ENCODE measurements at places on chromosomes 11 and 22.

GRCh38 chr22:30008401-30008800, 71.9 kb upstream of the HORMAD2 start:
- DNase-seq, result no peak

DNA sequence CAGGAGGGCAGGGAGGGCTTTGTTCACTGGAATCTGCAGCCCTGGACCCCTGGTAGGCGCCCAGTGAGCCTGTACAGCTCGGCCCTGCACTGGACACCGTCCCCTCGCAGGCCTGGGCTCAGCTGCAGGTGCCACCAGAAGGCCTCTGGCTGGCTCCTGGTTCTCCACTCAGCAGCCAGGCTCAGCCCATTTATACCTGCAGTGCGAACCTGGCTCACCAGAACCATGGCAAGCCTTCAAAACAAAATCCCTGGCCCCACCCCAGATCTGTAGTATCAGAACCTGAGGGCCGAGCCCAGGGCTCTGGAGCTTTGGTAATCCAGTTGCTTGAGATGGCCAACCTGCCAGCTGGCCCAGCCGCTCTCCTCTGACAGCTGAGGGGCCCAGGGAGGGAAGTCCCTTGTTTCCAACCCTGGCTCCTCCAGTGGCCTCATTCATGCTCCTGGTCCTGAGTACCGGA, 870 bp upstream of the FREY1 start:
- no peak for DNase-seq

DNA sequence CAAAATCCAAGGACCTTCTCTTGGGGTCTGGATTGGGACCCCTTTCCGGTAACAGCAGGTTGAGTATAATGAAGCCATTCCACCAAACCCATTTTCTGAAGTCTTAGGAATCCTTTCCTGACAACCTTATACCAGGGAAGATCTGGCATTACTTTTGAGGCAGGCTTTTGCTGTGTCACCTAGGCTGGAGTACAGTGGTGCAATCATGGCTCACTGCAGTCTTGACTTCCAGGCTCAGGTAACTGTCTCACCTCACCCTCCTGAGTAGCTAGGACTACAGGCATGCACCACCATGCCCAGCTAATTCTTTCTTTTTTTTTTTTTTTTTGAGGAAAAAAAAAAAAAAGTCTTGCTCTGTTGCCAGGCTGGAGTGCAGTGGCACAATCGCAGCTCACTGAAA, 55.8 kb upstream of the TREH start:
- no peak for DNase-seq

DNA sequence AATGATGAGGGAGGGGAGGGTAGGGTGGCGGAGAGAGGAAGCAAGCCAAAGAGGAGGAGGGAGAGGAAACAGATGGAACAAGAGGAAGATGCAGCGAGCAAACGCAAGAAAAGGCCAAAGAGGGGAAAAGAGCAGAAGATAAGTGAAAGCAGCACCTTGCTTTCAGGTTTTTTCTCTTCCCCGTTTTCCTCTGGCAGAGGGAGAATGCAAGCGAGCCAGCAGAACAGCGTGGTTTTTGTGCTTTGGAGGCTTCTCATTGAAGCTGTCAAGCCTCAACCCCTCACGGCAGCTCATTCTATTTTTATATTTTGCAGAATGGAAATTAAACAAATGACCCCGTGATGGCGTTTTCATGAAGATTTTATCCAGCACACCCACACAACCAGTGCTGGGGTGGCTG, 67.1 kb upstream of the GRAMD1B start:
- no peak for DNase-seq

DNA sequence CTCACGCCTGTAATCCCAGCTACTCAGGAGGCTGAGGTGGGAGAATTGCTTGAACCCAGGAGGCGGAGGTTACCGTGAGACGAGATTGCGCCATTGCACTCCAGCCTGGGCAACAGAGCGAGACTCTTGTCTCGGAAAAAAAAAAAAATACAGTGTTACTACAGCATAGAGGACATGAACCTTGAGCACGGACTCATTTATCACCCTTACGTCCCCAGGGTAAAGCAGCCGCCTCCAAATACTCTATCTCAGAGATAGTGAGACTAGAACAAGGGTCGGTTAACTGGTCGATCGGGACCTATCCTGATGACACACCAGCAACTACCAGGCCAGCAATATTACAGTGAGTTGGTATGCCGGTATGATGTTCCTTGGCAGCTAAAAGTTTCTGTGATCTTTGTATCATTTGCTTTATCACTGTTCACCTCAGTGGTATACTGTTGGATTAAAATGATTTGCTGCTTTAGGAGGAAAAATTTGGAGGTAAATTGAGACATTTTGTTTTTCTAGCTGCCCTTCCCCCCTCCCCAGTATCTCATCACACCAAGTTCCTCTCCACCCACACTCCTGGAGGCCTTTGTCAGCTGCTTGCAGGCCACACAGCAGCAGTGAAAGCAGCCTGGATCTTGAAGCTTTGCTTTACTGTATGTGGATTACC, 7.0 kb upstream of the SIDT2 start:
- DNase-seq, result no peak

Data from stimulated activated CD8-positive, alpha-beta memory T cell treated with anti-CD3 and anti-CD28 coated beads, Interleukin-15, amount 100 ng/mL, for 24 hours (primary cell).